Activated T-cell treated with anti-CD3 and anti-CD28 coated beads for 24 hours (primary cell): ENCODE measurements at places on chromosomes 11 and 22.

- no peak for DNase-seq
Observed at GRCh38 chr11:123461164-123461563, 31.1 kb downstream of the GRAMD1B start.

DNA sequence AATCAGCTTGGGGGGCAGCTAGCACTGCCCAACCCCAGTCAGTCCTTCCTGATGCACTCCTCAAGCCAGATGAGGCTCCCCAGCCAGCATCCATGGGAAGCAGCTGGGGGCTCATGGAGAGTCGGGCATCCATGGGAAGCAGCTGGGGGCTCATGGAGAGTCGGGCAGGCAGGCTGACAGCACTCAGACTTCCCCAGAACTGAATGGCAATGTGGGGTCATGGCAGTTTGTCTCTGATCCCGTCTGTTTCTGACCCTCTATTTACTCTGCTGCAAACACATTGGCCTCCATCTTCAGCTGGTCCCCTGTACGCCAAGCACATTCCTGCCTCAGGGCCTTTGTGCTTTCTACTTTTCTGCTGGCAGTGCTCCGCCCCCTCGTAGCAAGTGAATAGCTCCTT is 314.8 kb downstream of the NTM start:
- DNase-seq = no peak

GRCh38 chr22:35257002-35257320 is 332 bp upstream of the HMGXB4 start:
- DNase-seq = no peak

GRCh38 chr11:69697469-69697843 is 6.4 kb downstream of the FGF19 start:
- DNase-seq = no peak

DNA sequence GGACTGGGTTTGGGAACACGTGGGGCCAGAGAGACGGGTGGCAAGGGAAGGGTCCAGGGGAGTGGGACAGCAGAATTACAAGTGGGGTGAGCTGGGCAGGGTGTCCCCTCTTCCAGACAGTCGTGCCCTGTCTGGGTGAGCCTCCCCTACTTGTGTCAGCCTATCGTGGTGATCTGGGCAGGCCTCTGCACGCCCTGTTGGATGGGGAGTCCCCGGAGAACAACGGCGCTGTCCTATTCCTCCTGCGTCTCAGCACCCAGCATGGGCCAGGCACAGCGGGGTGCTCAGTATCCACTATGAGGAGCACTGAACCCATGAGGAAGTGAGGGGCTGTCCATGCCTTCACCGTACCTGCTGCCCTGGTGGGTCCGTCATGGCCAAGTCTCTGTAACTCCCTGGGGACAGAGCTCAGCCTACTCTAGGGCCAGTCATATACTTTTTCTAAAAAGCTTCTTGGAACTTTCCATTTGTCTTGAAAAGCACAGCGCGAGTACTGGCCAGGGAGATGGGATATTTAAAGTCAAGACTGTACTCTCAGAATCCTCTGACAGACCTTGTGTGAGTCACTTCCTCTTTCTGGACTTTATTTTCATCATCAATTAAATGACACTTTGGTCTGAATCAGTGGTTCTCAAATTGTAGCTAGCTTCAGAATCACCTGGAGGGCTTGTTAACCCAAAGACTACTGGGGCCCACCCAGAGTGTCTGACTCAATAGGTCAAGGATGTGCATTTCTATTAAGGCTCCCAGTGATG is 81.7 kb upstream of the NECTIN1 start:
- no peak for DNase-seq

DNA sequence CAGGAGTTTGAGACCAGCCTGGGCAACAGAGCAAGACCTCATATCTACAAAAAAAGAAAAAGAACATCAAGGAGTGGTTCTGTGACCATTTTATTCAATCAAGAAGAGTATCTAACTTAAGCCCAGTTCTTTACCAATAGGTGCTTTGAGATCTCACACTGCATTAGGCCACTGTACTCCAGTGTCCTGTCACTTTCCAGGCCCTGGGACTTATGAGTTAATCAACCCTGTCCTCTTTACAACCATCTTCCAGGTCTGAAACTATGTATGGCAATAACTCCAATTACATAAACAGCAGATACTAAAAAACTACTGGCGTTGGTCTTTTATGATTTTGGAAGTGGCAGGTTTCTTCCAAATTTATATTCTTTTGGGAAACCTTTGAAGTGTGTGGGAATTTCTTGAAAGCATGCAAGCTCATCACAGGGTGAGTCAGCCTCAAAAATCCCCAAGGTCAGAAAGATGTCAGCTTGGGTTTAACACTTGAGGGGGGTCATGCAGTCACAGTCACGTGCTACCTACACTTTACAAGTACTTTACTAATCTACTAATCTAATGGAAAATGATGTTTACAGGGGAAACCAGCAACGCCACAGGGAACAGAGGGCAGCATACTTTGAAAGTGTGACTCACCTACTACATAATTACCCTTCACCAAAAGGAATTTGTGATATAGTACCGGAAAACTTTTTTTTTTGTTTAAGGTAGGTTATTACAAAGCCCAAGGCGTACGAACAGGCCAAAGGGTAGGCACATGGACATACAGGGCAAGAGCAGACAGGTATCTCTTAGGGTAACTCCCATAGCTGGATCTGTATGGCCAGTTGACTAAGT is 15.6 kb downstream of the PISD start:
- peak; percentile 41 for DNase-seq

DNA sequence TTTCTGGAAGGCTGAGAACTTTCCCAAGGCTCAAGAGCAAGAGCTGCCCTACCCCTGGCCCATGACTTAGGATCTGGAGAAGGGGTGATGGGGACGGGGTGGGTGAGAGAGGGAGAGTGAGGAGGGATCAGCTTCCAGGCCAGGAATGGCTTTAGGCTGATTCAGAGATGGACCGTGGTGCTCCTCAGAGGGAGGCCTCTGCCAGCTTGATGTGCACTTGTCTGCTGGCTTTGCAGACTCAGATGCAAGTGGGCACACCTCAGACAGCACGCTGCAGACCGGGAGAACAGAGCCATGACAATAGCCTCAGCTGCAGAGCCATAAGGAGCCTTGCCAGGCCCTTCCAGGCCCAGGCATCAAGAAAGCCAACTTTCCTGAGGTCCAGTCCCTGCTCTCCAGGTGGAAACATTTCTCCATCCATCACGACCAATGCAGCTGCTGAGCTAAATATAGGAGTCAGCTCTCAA is 41.3 kb downstream of the ALX4 start:
- DNase-seq = no peak

GRCh38 chr11:130157101-130157500 is 2.5 kb upstream of the ST14 start:
- DNase-seq = no peak

DNA sequence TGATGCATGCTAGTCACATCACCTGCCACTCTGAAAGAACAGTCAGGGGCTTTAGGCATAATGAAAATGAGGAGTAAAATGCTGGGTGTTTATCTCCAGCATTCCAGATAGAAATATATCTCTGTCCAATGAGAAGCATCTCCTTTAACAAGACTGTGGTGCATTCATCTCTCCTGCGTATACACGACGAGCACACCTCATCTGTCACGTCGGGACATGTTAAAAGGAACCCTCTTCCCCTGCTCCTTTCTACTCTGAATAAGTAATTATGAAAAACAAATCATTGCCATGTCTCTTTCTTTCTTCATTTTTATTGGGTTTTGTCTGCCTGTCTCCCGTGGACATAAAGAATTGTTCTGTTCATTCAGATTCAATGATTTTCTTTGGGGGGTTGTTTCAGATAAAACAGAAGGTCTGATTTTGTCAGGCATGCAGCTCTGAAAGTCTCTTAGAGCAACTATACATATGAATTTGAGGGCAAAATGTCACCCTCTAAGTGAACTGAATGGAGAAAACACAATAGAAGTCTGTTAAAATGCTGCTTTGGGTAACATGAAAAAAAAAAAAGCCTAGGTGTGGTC is 195.0 kb downstream of the MAML2 start:
- no peak for DNase-seq

DNA sequence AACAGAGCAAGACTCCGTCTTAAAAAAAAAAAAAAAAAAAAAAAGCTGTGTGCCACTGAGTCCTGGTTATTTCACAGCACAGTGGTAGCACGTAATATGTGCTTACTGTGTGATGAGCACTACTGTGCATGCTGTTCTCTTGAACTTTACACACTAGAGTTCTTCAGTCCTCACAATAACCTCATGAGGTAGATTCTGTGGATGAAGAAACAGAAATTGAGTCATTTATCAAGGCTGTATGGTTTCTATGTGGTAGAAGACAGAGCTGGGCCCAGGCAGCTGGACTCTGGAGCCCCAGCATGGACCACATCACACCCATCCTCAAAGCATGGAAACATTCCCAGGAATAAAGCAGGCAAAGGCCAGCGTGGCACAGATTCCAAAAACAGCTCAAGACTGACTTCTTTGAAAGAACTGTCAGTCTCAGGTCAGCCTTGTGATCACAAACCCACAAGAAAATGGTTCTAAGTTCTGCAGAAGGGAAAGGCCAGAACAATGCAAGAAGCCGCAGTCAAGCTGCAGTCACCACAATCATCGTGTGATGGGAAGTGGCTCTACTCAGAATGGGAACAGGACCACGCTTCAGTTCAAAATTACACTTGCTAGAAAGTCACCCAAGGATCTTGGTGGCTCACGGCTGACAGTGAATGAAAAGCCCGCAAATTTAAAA is 49.5 kb downstream of the MICAL3 start:
- DNase-seq = no peak

DNA sequence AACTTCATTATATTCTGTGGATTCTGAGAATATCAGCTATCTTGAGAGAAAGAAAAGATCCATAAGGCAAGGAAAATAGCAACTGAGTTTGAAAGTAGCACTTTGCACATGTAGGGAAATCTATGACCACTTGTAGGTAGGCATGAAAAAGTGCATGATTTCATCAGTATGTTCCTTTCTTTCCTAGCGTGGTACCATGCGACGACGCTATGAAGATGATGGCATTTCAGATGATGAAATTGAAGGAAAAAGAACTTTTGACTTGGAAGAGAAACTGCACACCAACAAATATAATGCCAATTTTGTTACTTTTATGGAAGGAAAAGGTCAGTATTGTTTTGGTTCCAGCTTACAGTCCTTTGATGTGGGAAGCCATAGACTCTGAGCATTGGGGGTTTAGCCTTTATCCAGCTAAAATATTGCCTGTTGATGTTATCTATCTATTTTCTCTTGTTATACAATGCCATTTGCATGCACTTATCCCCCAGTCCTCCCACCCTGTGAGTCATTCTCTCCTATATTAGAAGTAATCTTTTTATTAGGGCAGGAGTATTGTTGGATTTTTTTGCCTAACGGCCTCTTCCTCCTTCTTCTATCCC is 60.9 kb downstream of the KDM2A start:
- no peak for DNase-seq

- no peak for DNase-seq
Observed at GRCh38 chr22:45073064-45073463, 63.3 kb upstream of the PHF21B start.

DNA sequence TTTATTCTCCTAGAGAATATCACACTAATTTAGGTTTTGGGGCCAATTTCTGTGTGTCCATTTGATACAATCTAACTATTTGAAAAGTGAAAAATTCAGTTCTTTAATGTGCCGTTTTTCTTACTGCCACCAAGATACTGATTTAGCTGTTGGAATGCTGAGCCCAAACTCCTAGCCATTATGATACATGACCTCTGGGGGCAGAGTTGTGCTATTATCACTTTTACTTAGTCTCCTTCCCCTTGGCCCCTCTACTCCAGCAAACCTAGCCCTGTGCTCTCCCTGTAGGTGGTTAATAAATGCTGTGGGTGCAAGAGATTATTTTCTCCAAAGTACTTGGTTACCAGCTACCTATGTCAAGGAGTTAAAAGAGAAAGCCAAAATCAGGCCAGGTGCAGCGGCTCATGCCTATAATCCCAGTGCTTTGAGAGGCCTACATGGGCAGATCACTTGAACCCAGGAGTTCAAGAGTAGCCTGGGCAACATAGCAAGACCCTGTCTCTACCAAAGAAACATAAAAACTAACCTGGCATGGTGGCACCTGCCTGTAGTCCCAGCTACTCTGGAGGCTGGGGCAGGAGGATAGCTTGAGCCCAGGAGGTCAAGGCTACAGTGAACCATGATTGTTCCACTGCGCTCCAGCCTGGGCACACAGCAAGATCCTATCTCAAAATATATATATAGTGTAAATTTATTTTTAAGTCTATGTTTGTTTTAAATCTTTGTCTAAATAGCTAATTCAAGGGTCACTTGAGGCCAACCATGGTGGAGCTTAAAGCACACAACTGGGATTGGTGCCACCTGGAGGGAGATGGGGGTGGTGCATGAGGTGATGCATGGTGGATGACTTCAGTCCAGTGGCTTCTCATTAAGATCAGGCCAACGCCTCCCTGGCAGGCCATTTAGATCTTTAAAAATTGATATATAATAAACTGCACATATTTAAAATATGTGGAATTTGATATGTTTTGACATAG is 193.2 kb upstream of the PLET1 start:
- peak; percentile 9 for DNase-seq

GRCh38 chr11:34029176-34029575 is 22.4 kb upstream of the CAPRIN1 start:
- no peak for DNase-seq

- no peak for DNase-seq
Observed at GRCh38 chr11:12144330-12145174, 34.2 kb downstream of the MICAL2 start.

DNA sequence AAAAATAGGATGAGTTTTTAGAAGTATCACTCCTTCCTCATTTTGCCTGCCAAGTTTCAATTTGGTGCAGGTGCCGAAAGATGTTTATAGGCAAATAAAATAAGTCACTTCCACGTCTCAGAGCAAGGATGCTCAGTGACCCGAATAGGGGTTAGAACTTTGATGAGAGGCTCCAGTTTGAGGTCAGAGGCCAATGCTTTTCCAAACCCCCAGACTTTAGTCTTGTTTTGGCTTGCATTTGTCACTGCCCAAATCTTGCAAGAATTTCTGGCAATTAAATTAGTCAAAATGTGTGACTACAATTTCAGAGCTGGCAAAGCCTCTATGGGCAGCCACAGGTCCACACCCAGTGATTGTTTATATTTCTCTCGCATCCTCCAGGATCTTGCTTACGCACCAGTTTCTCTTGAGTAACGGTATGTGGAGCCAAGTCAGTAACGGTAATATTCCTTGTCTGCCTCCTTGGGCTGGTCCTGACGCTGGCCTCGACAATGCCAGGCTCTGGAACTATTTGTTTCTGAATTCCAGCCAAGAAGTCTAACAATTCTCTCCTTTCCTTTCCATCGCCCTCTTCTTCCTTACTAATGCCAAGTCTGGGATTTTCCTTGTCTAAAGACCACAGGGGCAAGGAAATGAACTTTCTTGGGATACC is 9.9 kb upstream of the NUP160 start:
- DNase-seq = no peak

DNA sequence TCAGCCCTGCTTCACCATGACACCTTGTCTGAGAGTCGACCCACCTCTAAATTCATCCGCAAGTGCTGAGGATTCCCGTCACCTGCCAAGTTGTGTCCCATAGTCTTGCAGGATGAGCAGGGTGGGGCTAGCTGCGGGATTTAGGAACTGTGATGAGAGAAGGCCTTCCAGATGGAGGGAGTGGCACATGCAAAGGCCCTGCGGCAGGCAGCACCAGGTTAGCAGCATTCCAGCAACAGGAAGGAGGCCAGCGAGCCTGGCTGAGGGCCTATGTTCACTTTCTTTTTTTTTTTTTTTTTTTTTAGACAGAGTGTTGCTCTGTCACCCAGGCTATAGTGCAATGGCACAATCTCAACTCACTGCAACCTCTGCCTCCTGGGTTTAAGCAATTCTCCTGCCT is 31.8 kb downstream of the ANO1 start:
- no peak for DNase-seq

- no peak for DNase-seq
Observed at GRCh38 chr11:3707176-3707575, 36.0 kb upstream of the CHRNA10 start.
